GM20000 (cell line): ENCODE measurements at places on chromosomes 2 and 18.

GRCh38 chr2:212294816-212295215 is 243.8 kb downstream of the ERBB4 start:
- no peak for DNase-seq

DNA sequence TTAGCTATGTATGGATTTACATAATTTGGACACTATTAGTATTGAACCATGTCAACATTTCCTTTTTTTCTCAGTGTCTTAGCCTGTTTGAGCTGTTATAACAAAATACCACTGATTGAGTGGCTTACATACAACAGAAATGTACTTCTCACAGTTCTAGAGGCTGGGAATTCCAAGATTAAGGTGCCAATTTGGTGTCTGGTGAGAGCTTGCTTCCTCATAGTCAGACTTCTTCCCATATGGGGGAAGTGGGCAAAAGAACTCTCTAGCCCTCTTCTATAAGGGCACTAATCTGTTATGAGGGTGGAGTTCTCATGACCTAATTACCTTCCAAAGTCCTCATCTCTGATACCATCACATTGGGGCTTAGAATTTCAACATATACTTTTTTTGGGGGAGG is 12.6 kb downstream of the ZNF804A start:
- no peak for DNase-seq

DNA sequence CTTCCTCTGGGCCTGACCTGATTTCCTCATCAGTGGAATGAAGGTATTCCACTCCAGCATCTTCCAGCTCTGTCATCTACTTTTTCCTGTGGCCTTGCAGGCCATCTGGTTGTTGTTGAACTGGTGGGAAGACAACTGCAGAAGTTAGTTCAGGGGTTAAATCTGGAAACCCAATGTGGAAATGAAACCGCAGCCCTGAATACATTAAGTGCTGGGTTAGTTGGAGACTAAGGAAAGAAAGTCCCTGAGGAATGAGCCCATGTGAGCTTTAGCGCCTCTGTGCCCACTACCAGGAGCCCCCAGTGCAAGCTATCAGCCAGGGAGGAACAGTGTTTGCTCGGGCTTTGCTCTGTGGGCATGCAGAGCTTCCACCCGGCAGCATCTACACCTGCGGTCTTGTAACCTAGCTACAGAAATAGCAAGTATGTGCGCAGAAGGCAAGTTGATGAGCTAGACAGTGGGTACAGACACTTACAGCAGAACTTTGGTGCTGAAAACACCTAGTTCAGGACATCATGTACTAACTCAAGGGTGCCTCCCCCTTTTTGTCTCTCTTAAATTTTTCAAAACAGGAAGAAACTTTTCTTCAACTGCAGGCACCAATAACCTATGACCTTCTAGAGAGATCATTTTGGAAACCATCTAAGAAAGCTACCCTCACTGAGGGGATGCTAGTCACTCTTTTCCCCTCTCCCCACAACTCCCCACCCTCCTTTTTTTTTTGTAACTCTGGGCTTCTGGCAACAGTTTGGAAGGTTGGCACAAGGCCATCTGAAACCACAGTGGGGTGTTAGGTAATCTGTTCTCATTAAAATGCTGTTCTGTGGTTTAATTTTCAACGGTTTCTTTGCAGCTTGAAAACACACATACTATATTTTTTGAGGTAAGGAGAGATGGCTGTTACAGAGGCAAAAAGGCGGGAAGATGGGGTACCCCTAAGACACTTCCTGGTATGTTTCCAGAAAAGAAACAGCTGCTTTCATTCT is 18.3 kb upstream of the CXCR4 start:
- DNase-seq = peak; percentile 45

DNA sequence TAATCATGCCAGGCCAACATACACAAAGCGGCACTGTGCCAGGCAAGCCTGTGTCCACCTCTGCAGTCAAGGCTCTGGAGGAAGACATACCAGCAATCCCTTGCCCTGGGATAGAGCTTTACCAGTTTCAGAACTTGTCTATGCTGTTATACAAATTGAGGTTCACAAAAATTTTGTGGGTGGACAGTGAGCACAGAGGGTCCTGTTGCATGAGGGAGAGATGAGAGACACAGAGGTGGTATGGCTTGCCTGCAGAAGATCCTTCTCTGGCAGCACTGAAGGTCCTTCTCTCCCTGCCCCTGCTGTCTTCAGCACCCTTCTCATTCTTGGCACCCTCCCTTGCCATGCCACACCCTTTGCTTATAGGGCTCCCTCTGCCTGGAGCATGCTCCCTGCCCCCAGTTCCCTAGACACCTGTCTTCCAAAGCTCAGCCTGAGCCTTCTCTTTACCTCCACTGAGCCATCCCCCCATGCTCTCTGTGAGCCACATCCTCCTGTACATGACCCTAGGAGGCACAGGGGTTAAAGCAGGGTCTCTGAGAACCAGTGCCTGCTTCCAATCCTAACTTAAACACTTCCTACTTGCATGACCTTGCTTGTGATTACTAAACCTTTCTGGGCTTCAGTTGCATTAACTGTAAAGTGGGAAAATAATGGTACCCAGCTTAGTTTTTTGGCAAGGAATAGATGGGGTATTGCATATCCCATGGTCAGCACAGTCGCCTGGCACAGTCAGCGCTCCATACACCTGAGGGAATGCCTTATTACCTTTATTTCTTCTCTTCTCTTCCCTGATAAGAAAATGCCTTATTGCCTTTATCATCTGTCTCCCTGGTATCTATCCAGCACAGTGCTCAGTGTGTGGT is 857 bp downstream of the FABP1 start:
- DNase-seq = no peak

DNA sequence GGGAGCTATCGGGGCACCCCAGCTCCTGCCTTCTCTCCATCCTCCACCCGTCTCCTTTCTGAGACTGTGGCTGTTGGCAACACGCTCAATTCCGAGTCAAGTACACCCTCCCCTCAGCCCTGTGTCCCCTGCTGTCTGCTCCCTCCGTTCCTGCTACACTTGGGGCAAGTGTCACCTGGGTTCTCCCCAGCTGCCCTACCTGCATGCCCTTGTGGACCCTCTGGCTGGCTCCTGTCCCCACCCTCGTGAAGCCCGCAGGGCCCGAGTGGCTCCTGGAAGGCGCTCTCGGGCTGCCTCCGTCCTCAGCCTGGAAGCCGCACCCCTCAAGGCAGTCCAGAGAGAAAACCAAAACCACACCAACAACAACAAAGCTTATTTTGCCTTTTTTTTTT is 33.9 kb downstream of the PDIA6 start:
- no peak for DNase-seq

DNA sequence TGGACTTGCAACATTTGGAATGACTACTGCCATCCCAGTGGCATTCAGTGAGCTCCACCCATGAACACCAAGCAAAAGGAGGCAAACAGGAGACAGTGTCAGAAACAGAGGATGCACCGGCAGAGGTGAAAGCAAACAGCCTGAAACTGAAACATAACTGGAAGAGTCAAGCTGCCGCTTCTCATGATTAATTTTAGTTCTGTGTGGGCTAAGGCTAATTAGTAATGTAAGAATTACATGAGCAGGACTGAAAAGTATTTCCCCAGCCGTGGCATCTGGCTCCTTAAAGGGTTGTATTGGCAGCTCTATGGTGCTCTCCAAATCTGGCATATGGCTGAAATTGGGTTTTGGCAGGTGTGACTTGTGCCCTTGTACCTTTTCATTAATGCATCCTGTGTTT is 1108.1 kb downstream of the TSN start:
- DNase-seq = peak; percentile 39

DNA sequence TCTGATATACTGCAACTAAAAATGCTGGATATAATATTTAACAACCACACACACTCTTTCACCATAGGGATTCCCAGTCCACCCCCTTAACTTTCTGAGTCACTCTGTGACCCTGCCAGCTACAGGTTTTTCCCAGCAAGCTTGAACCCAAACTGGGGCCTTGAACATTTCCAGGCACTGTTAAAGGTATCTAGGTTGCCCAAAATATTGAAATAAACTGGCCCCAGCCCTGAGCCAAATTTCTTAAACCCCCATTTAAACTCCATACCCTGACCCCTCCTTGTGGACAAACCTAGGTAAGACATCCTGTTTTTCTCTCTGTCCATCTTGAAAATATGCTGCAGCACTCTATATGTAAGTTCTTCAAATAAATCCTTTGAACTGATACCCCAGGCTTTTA is 19.7 kb upstream of the DCTN1 start:
- no peak for DNase-seq

GRCh38 chr2:7826656-7827055 is 855.2 kb upstream of the ID2 start:
- DNase-seq = no peak

DNA sequence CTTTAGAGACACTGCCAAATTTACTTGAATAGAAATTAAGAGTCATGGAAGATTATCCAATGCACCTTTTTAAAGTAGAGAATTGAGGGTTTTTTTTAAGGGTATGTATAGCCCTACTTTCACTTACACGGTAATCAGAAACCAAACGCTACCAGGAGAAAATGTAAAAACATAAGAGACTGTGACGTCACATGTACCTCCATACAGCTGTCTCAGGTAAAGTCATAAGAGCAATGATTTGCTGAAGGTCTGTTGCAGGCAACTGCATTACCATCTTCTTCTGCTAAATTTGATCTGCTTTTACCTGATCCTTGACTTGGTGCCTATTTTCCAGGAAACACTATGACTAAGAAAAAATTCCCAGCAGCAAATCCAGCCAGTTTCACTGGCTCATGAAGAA is 478.5 kb upstream of the DDX18 start:
- DNase-seq = no peak

DNA sequence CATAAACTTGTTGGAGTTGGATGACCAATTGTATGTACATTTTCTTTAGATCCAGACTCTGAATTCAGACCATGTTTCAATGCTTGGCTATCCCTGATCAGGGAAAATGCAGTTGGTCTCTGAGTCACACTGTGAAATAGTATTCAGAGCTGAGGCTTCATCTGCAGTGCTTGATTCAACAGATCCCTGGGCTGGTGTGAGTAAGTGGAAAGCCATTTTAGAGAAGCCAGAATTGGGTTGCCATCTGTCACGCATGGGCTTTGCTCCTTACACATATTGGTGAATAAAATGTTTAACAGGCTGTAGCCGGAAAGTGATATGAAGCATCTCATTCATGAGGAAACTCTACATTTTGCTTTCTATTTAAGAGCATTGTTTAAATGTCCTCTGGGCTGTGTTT is 50.0 kb upstream of the ACYP2 start:
- DNase-seq = no peak

DNA sequence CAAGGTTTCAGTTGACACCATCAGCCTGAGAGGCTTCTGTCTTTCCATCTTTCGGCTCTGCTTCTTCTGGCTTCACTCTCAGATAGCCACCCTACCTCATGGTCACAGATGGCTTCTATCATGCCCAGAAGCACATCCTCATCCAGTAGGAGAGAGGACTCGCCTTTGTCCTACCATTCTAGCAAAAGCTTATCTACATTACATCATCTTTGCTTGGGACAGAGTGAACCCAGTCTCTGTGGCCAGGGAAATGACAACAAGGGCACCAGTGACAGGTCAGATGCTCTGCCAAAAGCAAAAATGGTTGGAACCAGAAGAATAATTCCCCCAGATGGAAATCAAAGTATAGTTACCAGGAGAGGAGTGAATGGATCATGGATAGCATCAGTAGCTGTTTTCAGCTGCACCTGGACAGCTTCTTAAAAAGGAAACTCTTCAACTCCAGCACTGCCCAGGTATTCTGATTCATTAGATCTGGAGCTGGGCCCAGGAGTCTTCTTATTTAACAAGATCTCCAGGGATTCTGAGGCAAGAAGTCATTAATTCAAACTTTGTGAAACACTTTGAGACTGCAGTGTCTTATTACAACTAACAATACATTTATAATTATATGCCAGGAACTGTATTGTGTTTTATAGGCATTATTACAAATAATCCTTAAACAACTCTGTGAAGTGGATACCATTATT is 257.7 kb upstream of the UBE2E3 start:
- no peak for DNase-seq

- DNase-seq = no peak
Observed at GRCh38 chr2:131092458-131093005, 728 bp downstream of the FAM168B start.

GRCh38 chr2:211994806-211995205 is 543.8 kb downstream of the ERBB4 start:
- DNase-seq = no peak

DNA sequence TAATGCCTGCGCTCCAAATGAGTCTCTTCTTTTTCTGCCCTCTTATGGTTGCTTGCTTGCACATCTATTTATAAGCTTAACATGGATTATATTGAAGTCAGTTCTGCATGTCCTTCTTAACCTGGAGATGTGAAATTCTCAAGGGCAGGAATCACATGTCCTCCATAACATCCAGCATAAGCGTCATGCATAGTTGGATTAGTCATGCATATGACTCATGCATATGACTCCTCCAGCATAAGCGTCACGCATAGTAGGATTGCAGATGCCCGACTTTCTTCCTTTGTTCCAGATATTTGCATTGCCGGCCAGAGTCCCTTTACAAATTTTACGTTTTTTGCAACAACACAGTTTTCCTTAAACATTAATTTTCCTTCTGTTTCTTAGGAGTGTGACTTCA is 308.6 kb downstream of the TGIF1 start:
- no peak for DNase-seq

DNA sequence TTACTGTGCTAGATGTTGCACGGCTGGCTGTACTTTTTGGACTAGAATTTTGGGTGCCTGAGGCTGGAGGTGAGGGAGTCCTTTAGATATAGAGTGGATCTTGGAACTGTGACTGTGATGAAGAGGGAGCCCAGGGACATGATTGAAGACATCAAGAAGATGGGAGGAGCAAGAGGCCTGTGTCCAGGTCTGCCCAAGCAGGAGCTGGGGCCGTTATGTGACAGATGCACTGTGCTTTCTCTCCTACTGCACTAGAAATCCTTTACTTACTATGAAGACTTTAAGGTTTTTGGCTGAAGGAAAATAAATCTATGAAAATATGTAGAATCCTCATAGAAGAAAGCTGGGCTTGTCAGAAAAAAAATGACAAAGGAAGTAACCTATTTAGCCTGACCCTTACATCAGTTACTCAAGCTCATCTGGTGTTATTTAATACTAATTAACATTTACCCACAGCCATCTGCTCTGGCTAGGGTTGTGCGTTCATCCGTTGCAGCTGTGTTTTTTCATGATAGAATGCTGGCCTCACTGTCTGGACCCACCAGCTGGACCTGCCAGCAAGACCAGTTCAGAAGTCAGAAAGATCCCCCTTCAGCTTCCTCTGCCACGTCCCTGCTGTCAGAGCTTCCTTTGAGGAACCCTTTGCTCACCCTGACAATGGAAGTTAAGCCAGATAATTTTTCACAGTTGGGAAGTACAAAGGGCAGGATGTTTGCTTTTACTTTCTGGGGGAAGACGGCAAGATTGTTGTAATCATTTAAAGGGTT is 16.7 kb downstream of the TSN start:
- DNase-seq = no peak
